ENCODE measurements at places on chromosomes 7 and 10. TPM values are rescaled to one million over a fixed set of nuclear protein-coding genes. Genes with fewer than 3 reads are reported as not detected.

DNA sequence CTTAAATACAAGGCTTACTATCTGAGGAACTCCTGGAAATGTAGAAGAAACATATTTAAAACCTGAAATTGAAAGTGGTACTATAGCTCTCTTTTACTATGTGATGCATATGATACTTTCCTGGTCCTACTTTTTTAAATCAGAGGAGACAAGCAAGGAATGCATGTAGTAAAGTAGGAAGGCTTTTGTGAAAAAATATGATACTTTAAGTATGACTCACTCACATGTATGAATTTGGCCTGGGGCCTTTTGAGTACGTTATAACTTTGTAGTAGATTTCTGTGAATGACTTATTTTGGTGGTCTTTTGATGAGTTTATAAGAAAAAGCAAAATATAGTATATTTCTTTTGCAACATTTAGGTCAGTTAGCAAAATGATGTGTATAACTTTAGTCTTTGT is 53.8 kb downstream of the TAX1BP1 start:
- H3K27ac ChIP-seq, result no peak overlapping the region
- DNase-seq, result no peak
- H3K36me3 ChIP-seq, result no peaks in the 10 kb centered on the region
- no peak overlapping the region for H3K4me3 ChIP-seq
- H3K27me3 ChIP-seq, result no peaks in the 10 kb centered on the region

GRCh38 chr7:137935884-137936508 is 65.9 kb downstream of the CREB3L2 start:
- no peak overlapping the region for H3K4me3 ChIP-seq
- no peaks in the 10 kb centered on the region for H3K36me3 ChIP-seq
- no peaks in the 10 kb centered on the region for H3K27me3 ChIP-seq
- peaks cover 31% of the 10 kb centered on the region for H3K4me1 ChIP-seq

DNA sequence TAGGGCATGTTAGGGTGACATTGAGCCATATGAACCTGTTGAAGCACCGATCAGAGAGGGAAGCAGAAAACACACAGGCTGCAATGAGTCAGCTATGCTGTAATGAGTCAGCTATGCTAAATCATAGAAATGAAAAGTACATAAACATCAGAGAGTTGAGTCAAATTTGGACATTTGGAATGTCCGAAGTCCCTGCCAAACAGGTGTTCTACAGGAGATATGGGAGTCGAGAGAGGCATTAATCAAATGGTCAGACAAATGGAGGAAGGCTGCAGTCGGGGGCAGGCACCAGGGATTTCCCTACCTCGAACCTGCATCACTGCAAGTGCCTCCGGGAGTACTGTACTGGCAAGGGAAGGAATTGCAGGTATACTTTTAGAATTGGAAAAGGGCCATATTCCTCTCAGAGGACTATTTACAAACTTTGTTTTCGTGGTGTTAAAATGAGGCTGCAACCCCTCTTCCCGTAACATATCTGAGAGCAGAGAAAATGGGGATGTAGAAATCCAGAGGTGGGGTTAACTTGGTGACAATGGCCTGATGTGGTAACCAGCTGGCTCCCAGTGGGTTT is 8.8 kb upstream of the ZC3HAV1 start:
- no peaks in the 10 kb centered on the region for H3K4me1 ChIP-seq
- H3K27me3 ChIP-seq, result no peaks in the 10 kb centered on the region
- no peak for DNase-seq

DNA sequence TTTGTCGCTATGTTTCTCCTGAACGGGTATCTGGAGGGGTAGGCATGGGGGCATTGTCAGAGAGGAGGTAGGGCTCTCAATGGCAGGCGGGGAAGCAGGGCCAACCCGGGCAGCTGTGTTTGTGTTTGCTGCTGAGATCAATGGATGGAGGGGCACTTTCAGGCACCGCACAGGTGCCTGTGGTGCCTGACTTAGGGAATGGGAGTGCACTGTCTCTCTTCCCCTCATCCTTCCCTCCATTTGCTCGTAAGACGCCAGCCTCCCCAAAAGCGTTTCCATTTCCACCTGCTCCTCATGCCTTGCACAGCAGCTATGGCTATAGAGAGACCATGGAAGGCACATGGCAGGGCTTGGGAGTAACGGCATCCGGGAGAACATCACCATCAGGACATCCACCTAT is 615.9 kb upstream of the FOXK1 start:
- peaks cover 22% of the 10 kb centered on the region for H3K36me3 ChIP-seq
- H3K4me3 ChIP-seq, result no peak overlapping the region
- peaks cover 8% of the 10 kb centered on the region for H3K4me1 ChIP-seq

The GNG11 gene
- total RNA-seq, result 0.56 TPM

Data from glutamatergic neuron (in vitro differentiated cells).